Skin of body (tissue), 3 donors: ENCODE measurements at places on chromosomes 6 and 20. TPM values are rescaled to one million over a fixed set of nuclear protein-coding genes. Genes with fewer than 3 reads are reported as not detected.

- no peak for DNase-seq
These were observed 57.3 kb downstream of the SULF2 start for GRCh38 chr20:47727909-47728361.

DNA sequence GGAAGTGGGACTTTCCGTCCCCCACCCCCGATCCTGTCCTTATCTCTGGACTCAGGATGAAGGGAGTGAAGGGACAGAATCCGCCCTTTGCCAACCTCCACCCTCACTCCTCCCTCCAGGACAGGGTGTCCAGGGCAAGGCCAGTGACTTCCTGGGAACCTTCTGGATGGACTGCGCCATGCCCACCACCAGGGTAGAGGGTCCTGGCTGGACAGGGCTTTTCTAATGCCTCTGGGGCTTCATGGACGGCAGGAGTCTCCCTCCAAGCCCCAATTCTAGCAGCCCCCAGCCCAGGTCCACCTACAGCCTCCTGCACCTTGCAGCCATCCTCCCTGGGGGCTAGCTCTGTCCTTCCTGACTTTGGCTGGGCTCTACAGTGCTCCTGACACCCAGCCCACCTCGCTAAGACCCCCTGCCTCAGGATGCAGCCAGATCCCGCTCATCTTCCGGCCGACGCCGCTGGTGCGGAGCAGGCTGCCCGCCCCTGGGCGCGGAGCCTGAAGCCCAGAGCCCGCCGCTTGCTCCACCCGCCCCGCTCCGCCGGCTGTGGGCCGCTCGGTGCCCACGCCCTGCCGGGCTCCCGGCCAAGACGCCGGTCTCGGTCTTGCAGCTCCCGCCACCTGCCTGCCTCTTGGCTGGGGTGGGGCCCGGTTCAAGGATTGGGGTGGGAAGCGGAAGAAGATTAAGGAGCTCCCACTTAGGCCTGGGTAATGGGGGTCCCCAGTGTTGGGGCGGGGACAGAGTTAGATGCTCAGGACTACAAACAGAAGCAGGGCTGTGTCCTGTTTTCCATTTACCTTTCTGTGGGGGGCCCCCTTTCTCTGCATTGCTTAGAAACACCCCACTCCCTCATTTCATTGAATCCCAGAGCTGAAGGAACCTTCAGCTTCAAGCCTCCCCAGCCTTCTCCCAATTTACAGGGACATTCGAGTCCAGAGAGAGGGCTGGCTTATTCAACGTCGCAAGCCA is 72.8 kb downstream of the MDGA1 start:
- no peak for DNase-seq

- DNase-seq = no peak
These were observed 16.3 kb downstream of the ACSS2 start for GRCh38 chr20:34892671-34893070.

The TBXT gene
- not detected for total RNA-seq

GRCh38 chr20:2986466-2986865 is 57.0 kb upstream of the GNRH2 start:
- no peak for DNase-seq

DNA sequence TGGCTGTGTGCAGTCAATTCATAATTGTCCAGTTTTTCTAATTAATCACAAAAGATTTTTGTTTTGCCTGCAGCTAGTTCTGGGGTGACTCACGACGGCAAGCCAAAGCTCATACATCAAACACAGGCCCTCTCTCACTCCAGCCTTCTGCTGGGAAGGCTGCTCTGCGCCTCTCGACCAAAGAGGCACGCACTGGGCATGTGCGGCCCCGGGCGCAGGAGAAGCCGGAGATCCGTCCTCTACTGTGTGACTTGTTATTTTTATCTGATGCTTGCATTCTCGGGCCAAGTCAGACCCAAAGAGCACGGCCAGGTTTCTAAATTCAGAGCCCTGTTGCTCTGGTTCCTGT is 98.5 kb downstream of the TFAP2A start:
- no peak for DNase-seq

The FILIP1 gene
- total RNA-seq = 7.9 TPM

- DNase-seq = no peak
These were observed 11.5 kb downstream of the VGLL2 start for GRCh38 chr6:117276778-117277316.

DNA sequence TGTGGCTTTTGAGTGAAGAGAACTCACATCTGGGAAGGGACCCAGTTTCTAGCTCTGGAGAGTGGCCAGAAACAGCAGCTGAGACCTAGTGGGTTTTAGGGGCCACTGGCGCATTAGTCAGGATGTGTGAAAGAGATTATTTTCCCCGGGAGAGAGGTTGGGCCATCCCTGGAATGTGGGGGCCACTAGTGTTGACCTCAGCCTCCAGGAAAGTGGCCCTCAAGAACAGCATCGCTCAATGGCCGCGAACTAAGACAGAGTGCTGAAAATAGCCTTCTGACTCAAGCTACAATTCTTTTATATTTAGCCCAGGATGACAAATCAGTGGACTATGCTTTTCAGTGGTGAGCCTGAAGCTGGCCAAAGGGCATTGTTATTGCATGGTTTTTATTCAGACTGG is 210.4 kb upstream of the RNF24 start:
- DNase-seq = no peak

- DNase-seq = no peak
These were observed 8.7 kb downstream of the GPLD1 start for GRCh38 chr6:24480705-24481104.

DNA sequence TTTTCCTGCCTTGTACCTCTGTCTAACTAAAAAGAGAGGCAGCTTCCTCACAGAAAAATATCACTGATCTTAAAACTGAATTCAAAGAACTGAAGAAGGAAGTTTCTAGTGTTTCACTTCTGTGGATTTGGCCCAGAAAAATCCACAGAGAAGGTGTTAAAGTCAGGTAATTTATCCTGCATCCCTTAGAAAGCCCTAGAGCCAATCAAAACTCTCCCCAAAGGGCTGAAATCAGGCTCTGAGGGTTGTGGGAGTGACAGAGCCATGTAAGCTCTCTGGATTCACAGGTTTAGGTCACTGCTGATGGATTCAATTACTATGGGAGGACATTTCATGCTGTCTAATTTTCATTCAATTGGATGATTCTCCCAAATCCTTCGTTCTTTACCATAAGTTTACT is 152.3 kb downstream of the OR2B2 start:
- no peak for DNase-seq

The CST2 gene
- not detected for total RNA-seq

The RNF182 gene
- total RNA-seq = 1.1 TPM

GRCh38 chr6:152573762-152574161 is 63.4 kb downstream of the SYNE1 start:
- DNase-seq = no peak

- DNase-seq = no peak
These were observed 36.4 kb upstream of the SMOC2 start for GRCh38 chr6:168404560-168404959.

DNA sequence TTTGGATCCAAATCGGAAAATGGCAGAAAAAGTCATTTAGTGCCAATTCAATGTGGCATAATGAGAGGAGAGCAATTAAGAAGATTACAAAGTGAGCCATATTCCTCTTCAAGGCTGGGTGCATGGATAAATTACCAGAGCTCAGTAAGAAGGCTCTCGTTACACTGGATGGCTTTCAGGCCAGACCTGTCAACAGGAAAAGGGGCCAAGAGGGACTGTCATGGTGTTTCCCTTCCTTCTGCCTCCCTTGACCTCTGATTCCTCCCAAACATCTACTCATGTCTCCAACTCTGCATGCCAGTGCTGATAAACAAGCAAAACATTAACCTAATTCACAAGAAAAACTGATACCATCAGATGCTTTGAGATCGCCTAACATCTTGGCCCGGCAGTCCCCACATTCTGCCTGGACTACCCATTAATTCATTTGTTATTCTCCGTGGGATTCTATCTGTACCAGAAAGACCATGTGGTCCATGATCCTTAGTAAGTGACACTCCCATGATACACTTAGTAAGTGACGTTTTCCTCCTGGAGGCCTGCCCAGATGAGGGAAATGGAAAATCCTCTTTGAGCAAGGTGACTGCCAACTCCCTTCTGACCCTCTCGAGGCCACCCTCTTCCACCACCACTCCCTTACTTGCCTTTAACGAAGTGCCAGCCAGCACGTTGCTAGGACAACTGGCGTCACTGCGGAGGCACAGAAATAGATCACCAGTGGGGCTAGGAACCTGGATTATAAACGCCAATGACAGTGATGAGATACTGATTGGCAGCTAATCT is 239.2 kb downstream of the GMPR start:
- no peak for DNase-seq

The MAS1 gene
- under 0.01 TPM for total RNA-seq

DNA sequence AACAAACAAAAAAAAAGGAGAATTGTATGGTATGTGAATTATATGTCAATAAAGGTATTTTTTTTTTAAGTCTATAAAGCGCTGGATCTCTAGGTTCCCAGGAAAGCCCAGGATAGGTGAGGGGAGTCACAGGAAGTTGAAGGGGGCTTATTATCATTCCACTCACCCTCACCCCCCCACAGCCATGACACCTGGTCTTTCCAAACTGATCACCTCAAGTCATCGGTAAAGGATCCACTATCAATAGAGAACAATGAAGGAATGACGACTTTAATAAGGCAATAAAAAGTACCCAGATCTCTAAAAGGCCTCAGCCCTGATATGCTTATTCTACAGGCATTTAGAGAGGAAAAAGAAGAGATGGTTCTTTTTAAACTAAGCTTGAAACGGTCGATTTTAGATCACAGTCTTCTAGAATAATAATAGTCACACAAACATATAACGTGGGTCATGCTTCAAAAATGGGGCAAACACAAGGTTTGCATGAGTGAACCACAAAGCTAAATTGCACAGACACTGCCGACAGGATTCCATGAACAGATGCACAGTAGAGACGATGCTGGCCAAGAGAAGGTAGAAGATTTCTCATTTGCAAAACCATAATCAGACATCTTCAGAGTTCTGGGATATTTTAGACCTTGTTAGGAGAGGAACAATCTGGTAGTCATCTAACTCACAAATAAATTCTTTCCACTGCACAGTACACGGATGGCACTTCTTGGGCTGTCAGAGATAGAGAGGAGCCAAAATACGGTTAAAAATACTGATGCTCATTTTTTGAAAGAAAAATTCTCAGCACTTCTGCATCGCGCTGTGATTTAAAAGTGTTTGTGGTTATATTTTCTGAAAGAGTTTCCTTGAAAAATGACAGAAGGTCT is 21.0 kb downstream of the ZMYND8 start:
- no peak for DNase-seq

DNA sequence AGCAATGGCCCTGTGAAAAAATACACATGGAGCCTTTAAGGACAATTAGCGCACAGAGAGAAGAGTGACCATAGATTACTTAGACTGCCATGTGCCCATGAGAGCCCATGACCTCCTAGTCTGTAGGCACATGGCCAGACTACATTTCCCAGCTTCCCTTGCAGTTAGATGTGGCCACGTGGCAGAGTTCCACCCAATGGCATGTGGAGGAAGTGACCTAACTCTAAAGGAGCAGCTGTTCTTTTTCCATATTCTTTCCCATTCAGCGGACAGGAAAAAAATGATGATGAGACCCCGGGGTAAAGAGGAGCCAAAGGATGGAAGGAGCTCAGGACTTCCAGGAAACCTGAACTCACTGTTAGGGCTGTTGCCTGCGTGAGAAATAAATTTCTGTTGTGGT is 116.6 kb downstream of the CBLN4 start:
- no peak for DNase-seq

DNA sequence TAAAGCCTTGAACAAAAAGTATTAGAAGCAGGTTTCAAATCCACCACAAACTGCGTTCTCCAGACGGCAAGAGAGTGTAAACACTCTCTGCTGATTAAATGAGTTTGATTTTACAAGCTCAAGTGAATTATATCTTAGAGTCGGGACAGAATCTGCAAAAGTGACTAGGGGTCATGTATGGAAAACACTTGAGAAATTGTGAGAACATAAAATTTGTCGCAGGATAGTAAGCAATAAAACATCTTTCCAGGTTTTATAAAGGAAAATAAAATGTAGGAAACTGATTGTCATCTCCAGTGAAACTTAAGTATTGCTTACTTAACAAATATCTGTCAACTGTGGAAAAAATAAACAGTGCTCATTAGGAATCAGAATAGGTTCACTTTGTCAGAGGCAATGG is 374.2 kb downstream of the ARHGAP18 start:
- DNase-seq = no peak

- no peak for DNase-seq
These were observed 36.3 kb downstream of the BANF2 start for GRCh38 chr20:17735959-17736621.

DNA sequence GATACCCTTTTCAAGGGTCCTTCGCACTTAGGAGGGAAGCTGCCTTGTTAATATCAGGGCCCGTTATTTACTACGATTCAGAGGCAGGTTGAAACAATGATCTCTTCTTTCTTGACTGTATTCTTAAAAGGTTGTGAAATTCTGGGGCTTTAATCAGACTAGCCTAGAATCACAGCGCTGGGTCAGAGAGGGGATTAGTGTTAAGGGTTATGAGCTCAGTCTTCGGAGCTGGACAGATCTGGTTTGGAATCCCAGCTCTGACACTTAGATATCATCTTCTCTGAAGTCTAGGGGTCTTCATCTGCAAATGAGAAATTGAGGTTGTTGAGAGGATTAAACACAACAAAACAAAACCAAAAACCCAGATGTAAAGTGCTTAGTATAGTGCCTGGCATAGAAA is 77.4 kb downstream of the CD83 start:
- no peak for DNase-seq

DNA sequence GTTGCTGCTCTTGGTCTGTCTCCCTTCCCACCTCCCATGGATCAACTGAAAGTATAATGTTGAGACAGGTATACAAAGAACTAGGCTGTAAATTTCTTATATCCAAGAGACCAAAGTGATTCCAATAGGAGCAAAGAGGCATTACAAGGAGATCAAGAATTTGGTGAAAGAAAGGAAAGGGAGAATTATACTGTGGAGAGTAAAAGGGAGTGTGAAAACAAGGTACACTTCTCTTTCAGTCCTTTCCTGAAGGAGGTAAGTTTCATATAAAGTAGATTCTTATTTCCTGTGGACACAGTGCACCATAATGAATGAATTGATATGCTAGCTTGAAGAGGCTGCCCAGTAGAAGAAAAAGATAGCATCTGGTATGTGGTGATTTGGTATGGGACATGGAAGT is 49.7 kb downstream of the CD2AP start:
- DNase-seq = no peak

- DNase-seq = no peak
These were observed 17.0 kb downstream of the CDS2 start for GRCh38 chr20:5143851-5144250.

The PPP1R16B gene
- 1.9 TPM for total RNA-seq

The SLC26A8 gene
- 0.20 TPM for total RNA-seq

GRCh38 chr6:31580807-31581433 is 1.3 kb downstream of the LTB start:
- peak; percentile 69 for DNase-seq

- DNase-seq = peak; percentile 7
These were observed 12.5 kb downstream of the ETV7 start for GRCh38 chr6:36374972-36375371.

- no peak for DNase-seq
These were observed 52.0 kb downstream of the MAP3K5 start for GRCh38 chr6:136740050-136740974.

The PAK5 gene
- 0.30 TPM for total RNA-seq

GRCh38 chr6:161265554-161265953 is 8.3 kb downstream of the AGPAT4 start:
- DNase-seq = no peak
